ENCODE measurements at places on chromosomes 5 and 9. TPM values are rescaled to one million over a fixed set of nuclear protein-coding genes. Genes with fewer than 3 reads are reported as not detected.

The IL9 gene
- total RNA-seq: not detected

The UBE2R2 gene
- 36.0 TPM for total RNA-seq

The PDLIM7 gene
- total RNA-seq: 9.7 TPM

The NPR2 gene
- total RNA-seq: 2.4 TPM

The MAMDC4 gene
- total RNA-seq: 5.8 TPM

The IL13 gene
- total RNA-seq: 0.80 TPM

The SLC36A3 gene
- not detected for total RNA-seq

The HSD17B4 gene
- total RNA-seq: 76.9 TPM

The SPAAR gene
- not detected for total RNA-seq

The AQP7 gene
- total RNA-seq: not detected

The GABRG2 gene
- 1.0 TPM for total RNA-seq

The NUDCD2 gene
- total RNA-seq: 21.7 TPM

The DMRT3 gene
- not detected for total RNA-seq

The SLC6A19 gene
- not detected for total RNA-seq

The ZNF879 gene
- total RNA-seq: 7.6 TPM

The CDH10 gene
- total RNA-seq: not detected

The LRRC14B gene
- not detected for total RNA-seq

The MSH3 gene
- 11.6 TPM for total RNA-seq

The INSYN2B gene
- not detected for total RNA-seq

The EGFLAM gene
- total RNA-seq: not detected

The PCDHB2 gene
- not detected for total RNA-seq

The PTPRD gene
- 0.05 TPM for total RNA-seq

The PCDHGA4 gene
- 0.24 TPM for total RNA-seq

The NME5 gene
- not detected for total RNA-seq

The S1PR3 gene
- 1.5 TPM for total RNA-seq

The SLC46A2 gene
- 0.64 TPM for total RNA-seq

The PCDHGA6 gene
- total RNA-seq: 0.21 TPM

The GPR150 gene
- 0.89 TPM for total RNA-seq

The HBEGF gene
- total RNA-seq: 9.9 TPM

The SERINC5 gene
- total RNA-seq: 14.5 TPM

The TSSK1B gene
- total RNA-seq: not detected

The PCA3 gene
- total RNA-seq: 0.36 TPM

The RANBP3L gene
- total RNA-seq: not detected

The PCDHA4 gene
- total RNA-seq: not detected

The PAIP2 gene
- total RNA-seq: 126 TPM

The FRMD3 gene
- total RNA-seq: 1.2 TPM

The TRIO gene
- 84.6 TPM for total RNA-seq

The ISL1 gene
- not detected for total RNA-seq

The AMBP gene
- not detected for total RNA-seq

The CDO1 gene
- not detected for total RNA-seq

The CDC26 gene
- total RNA-seq: 16.8 TPM

The CATSPER3 gene
- 0.79 TPM for total RNA-seq

The BAAT gene
- total RNA-seq: not detected

Measured in natural killer cell (primary cell).